ENCODE measurements at places on chromosomes 7 and 10.

DNA sequence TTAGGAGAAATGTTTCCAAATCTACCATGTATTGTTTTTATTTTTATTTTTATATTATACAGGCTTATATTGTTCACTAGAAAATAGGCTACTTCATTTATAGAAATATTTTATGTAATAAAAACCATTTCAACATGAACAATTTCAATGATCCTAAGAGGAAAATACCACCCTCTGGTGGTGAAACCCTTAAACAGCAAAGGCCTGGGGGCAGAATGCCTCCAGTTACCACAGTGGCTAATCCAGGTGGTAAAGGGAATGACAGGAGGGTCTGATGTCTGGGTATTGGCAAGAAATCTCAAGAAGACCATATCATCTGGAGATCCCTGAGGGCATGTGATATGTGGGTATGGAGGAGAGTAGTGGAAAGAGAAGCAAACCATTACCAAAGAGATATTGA lies 19.3 kb downstream of the MACC1 start:
- DNase-seq: no peak

DNA sequence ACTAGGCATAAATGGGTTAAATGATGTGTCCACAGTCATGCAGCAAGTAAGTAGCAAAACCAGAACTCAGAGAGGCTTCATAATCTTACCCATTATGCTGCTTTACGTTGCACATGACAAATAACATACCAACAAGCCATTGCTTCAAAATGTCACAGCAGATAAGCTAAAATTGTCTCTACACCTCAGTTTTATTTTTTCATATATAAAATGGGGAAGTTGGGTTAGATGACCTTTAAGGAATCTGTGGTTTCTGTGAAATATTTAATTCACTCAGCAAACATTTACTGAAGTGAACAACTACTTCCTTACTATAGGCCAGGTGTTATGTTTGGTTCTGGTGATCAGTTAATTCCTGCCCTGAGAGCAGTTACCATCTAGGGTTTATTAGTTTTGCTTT lies 2.2 kb upstream of the ASCC1 start:
- no peak for DNase-seq

GRCh38 chr10:112361951-112362751 lies 11.8 kb upstream of the ACSL5 start:
- DNase-seq: no peak

GRCh38 chr7:55173671-55174070 lies 154.9 kb downstream of the EGFR start:
- no peak for DNase-seq

Data from stimulated activated CD8-positive, alpha-beta memory T cell treated with anti-CD3 and anti-CD28 coated beads, Interleukin-4, amount 100 ng/mL, for 4 hours (primary cell).